ENCODE measurements at places on chromosomes 11 and 22. TPM values are rescaled to one million over a fixed set of nuclear protein-coding genes. Genes with fewer than 3 reads are reported as not detected.

- no peak for DNase-seq
Measured at GRCh38 chr11:61976420-61976800, 9.0 kb upstream of the FTH1 start.

DNA sequence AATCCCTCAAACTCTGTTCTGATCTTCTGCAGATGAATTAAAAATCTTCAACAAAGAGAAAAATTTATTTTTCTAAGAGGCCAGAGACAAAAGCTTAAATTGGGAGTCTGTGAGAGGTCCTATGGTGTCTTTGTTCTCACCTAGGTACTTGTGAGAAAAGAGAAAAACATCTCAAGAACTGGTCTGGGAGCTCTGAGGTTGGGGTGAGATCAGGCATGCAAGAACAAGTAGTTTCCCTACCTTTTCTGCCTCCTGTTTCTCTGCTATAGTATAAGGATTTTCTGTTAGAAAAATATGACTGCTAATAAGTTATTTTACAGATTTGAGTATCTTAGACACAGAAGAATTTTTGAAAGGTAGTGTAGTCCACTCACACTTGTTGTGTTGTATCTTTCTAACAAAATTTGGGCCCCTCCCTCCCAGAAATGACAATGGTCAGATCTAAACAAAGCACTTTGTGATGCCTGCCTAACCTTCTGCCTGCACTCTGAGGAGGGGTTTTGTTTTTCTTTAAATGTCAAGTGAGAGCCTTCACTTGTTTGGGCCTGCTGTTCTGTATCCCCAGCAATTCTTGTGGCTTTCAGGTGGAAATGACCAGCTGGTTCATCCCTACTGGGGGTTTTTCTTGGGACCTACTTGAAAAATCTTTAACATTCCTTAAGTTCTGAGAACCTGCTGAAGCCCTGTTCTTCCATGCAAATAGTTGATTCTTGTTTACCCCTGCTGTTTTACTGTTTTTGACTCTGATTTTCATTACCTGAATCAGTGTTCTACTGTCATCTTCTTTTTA, 13.6 kb upstream of the OR51S1 start:
- no peak for DNase-seq

- DNase-seq, result no peak
Measured at GRCh38 chr11:23217072-23217471, 356.8 kb upstream of the CCDC179 start.

- no peak for DNase-seq
Measured at GRCh38 chr11:126482586-126483108, 127.2 kb downstream of the ST3GAL4 start.

DNA sequence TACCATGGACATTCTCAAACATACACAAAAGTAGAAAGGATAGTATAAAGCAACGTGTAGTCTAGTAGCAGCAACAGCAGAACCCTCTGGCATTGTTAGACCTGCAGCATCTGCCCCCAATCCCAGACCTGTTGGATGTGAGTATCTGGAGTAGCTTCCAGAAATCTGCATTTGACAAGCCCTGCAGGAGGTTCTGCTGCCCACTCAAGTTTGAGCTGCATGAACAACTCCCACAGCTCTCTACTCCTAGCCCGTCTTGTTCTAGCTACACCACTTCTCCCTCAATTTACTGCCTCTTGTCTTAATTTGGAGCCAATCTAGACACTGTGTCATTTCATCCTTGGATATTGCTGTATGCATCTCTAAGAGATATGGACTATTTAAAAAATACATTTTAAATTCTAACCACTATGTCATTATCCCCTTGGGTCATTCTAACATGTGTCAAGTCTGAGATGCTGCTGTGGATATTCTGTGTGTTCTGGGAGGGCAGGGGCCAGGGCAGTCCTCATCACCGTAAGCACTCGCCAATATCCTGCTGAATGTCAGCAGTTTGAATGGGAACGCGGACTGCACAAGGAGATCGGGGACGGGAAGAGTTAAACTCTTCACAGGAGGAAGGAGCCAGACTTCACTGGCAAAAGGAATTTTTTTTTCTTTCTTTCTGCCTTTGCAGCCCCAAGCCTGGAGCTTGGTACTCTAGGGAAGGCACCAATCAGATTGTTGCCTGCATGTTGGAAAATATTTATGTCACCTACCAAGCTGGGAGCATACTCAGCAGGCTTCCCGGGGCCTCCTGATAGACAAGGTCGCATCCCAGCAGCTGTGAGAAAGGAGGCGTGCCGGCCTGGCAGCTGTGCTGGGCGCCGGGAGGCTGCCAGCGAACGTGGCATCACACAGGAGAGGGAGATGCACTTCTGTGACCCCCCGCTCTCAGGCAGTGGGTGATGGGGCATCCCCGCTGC, 429.0 kb downstream of the MIAT start:
- DNase-seq, result no peak

GRCh38 chr22:41982865-41983264, 13.6 kb downstream of the SEPTIN3 start:
- DNase-seq, result no peak

DNA sequence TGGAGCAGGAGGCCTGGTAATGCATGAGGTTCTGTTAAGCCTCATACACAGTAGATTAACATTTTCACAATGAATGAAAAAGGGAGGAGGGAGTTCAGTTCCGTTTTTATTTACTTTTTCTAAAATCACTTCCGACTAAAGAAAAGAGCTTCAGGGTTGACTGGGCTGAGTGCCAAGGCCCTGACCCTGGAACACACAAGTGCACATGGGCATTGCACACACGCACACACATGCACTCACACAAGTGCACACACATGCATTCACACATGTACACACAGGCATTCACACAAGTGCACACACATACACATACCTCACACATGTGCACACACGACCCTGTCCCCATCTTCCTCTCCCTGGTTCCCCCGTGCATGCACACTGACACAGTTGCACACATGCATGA, 303.3 kb downstream of the BRD1 start:
- DNase-seq, result no peak

DNA sequence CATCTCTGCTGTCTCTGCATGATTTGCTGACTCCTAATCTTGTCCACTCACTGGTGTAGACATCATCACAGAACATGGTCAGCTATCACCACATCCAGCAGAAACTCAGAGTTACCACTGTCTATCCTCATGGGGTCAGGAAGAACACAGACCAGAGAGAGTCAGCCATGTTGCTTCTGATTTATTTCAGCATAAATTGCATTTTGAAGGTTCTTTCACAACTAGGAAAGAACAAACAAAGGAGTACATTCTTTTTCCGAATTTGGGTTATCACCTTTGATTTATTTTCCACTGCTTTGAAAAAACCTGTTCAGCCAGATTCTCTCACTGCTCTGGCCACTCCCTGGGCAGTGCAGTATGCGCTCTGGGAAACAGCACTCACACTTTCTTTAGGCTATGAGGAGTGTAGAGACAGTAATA, 172.0 kb upstream of the MTMR2 start:
- DNase-seq, result no peak

- no peak for DNase-seq
Measured at GRCh38 chr11:61141601-61142028, 19.6 kb downstream of the VPS37C start.

- no peak for DNase-seq
Measured at GRCh38 chr22:32720924-32721323, 80.6 kb upstream of the TIMP3 start.

DNA sequence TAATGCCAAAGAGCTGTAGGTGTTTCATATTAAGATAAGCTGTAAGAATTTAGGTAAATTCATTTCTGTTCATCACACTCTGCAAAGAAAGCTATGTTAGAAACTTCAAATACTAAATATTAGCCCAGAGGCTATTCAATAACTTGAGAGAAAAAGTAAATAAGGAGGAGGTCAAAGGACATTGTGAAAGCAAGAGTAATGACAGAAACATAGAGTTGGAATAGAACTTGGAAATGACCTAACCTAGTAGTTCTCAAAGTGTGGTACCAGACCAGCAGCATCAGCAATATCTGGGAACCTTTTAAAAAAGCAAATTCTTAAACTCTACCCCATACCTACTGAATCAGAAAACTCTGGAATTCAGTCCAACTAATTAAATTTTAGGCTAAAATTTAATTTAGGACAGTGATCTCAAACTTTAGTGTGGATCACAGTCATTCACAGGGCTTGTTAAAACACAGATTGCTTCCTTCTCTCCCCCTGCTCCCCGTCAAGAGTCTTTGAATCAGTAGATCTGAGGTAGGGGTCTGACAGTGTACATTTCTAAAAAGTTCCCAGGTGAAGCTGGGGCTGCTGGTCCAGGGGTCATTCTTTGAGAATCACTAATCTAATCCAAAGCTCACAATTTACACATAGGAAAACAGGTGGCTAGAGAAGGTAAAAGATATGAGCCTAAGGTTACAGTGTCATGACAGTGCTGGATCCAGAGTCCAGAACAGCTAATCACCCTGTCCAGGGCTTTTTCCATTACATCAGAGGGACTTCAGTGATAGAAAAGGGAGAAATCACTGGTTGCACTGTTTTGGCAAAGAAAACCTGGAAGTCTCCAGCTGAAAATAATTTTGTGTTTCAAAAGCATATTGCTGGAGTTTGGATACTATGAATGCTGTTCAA, 241.1 kb downstream of the SOX6 start:
- DNase-seq, result no peak

DNA sequence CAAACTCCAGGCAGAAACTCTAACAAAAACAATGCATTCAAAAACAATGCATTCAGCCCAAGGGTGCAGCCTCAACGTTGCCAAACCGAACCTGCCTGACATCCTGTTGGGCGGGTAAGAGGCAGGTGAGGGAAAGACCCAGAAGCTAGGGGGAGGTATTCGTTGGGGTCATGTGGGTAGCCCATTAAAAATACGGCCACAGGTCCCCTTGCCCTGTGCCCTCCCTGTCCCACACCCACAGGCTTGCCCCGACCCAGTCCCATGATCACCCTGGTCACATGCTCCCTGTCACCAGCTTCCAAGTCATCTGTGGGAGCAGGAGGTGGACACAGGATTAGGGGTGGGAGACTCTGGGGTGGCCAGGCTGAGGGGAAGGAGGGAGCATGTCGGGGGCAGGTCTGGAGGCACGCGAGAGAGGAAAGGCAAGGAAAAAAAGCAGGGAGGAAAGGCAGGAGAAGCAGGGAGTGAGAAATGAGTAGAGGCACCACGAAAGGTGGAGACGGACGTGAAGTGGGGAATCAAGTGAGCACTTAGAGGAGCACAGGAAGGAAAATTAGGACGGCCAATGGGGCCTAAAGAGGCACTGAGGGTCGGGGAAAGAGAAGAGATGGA, 683 bp downstream of the PLA2G6 start:
- no peak for DNase-seq

- DNase-seq, result no peak
Measured at GRCh38 chr22:40258017-40258416, 80.3 kb downstream of the TNRC6B start.

DNA sequence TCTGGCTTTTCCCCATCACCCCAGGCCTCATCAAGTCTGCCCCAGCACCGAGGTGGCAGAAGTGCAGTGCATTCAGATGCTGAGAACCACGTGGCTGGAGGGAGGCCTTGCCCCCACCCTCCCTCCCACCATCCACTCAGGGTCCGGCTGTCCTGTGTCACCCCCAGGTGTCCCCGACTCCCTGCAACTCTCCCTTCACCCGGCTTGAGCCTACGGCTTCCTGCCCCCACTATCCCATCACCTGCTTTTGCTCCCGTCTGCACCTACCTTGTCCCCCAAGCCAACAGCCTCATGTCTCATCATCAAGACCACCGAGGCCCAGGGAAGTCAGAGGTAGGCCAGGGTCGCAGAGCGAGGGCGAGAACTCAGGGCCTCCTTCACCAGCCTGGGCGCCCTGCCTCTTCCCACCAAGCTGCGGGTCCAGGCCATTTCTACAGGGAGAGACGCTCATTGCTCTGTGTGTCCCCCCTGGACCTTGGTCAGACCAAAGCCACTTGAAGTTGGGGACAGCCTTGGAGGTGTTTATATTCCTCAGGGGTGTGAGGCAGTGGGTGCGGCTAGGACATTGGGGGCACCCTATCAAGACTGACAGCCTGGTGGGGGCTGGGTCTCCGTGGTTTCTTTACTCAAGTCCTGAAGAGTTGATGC, 66.2 kb upstream of the CCND1 start:
- DNase-seq, result no peak

GRCh38 chr11:113684496-113684895, 21.6 kb downstream of the TMPRSS5 start:
- no peak for DNase-seq

DNA sequence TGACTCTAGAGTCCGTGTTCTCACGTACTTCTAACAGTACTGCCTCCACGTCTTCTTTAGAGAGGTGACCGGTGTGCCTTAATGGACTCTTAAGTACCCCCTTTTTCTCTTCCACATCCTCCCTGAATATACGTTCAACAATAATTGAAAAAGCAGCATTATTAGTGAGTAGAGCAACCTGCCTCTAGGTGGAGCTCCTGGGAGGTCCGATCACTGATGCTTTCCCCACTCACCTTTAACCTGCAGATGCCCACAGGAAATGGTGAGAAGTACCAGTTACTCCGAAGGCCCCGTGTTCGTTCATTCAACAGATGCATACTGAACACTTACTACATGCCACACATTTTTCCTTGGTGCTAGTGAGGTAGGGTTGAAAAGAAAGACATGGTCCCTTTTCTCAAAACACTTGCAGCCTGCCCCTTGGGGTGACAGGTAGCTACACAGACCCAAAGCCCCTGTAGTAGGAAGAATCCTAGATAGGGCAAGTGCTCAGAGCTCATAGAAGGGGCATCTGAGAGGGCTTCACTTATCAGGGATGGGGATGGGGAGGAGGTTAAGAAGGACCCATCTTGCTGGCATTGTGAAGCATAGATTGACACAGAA, 72.7 kb downstream of the FEZ1 start:
- DNase-seq, result no peak

- no peak for DNase-seq
Measured at GRCh38 chr22:37381489-37381888, 45.8 kb downstream of the ELFN2 start.

TNNI2 gene
- not detected for total RNA-seq

ROBO3 gene
- 13.0 TPM for total RNA-seq

HTATIP2 gene
- 45.1 TPM for total RNA-seq

CHRNA10 gene
- total RNA-seq, result 0.13 TPM

SLC35F2 gene
- 43.9 TPM for total RNA-seq

CREB3L1 gene
- under 0.01 TPM for total RNA-seq

C1QTNF5 gene
- total RNA-seq, result 47.6 TPM

APOL4 gene
- 3.6 TPM for total RNA-seq

AMPD3 gene
- total RNA-seq, result 1.3 TPM

CTR9 gene
- total RNA-seq, result 26.1 TPM

CCDC15 gene
- total RNA-seq, result 2.6 TPM

LDLRAD3 gene
- total RNA-seq, result 4.5 TPM

INS gene
- not detected for total RNA-seq

All from dermis microvascular lymphatic vessel endothelial cell (primary cell).